ENCODE measurements at places on chromosomes 3 and 15.

DNA sequence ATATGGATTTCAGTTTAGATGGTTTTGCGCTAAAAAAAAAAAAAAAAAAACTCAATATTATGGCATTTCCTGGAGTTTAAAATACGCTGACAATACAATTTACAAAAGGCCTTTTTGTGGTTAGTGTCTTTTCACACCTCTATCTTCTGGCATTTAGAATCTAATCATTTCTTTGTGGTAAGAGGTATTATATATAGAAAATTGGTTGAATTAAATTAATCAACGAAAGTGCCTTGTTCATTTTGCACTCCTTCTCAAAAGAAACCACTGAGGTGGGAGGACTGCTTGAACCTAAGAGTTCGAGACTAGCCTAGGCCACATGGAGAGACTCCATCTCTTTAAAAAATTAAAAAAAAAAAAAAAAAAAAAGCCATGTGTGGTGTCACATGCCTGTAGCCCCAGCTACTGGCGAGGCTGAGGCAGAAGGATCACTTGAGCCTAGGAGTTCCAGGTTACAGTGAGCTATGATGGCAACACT is 90.0 kb upstream of the ICE2 start:
- DNase-seq = no peak

- DNase-seq = no peak
These were observed 16.4 kb upstream of the ALDH1A3 start for GRCh38 chr15:100863075-100863795.

- no peak for DNase-seq
These were observed 272.1 kb downstream of the SI start for GRCh38 chr3:164806188-164806587.

GRCh38 chr15:101182215-101182614 is 69.6 kb downstream of the CHSY1 start:
- DNase-seq = no peak

- no peak for DNase-seq
These were observed 7.9 kb upstream of the LINGO1 start for GRCh38 chr15:77640615-77641014.

GRCh38 chr3:70973558-70973957 is 610.0 kb downstream of the FOXP1 start:
- no peak for DNase-seq

DNA sequence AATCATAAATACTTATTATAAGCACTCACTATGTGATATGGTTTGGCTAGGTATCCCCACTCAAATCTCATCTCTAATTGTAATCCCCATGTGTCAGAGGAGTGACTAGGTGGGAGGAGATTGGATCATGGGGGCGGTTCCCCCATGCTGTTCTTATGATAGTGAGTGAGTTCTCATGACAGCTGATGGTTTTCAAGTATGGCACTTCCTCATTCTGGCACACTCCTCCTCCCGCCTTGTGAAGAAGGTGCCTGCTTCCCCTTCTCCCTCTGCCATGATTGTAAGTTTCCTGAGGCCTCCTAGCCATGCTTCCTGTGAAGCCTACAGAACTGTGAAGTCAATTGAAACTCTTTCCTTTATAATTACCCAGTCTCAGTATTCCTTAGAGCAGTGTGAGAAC is 53.3 kb upstream of the CHMP2B start:
- DNase-seq = no peak

- no peak for DNase-seq
These were observed 83.1 kb downstream of the CACNA1D start for GRCh38 chr3:53577506-53577905.

GRCh38 chr3:194312186-194312742 is 38.9 kb downstream of the CPN2 start:
- no peak for DNase-seq

- DNase-seq = no peak
These were observed 136.1 kb downstream of the ADAMTS17 start for GRCh38 chr15:100205549-100206295.

DNA sequence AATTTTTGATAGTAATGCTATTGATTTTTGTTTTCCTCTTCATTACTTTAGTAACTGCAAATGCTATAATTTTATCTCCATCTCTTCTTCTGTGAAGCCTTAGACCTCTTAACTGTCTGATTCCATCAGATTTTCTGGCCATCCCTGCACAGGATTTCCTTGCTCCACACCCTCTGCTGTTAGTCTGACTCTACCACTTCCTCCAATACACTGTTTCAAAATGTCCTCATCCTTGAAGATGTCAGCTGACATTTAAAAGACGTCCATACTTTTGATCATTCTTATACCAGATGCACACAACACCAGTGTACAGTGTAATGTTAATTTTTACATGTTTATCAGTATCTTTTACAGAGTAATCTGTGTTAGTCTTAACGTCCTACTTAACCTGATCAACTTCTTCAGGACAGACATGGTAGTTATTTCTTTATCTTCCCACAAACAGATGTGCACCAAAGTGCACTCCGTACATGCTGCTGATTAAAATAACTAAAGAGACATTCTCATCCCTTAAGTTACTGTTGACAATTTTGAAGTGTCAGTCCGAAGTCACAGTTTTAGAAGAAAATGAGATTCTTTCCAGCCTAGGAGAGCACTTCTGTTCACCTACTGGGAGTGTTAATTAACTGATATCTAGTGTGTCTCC is 102.4 kb upstream of the RASGRP1 start:
- DNase-seq = no peak

DNA sequence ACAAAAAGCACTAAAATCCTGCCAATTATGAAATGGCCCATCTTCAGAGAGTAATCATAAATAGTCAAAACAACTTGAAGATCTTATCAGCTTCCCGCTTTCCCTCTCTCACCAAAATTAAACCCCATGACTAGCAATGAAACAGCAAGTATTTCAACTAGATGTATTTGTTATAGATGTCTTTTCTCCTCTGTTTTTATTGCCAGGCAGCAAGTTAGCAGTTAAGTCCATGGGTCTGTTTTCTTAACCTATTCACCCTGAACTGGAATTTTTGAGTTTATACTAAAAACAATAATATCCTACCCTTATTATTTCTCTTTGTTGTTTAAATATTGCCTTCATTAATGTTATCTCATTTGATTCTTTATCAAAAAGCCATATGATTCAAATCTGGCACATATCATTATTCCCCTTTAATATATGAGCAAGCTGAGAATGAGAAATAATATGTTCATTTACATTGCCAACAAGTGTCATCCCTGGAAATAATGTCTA is 23.3 kb downstream of the AQP9 start:
- no peak for DNase-seq

- no peak for DNase-seq
These were observed 98.4 kb downstream of the GABRB3 start for GRCh38 chr15:26674467-26674866.

DNA sequence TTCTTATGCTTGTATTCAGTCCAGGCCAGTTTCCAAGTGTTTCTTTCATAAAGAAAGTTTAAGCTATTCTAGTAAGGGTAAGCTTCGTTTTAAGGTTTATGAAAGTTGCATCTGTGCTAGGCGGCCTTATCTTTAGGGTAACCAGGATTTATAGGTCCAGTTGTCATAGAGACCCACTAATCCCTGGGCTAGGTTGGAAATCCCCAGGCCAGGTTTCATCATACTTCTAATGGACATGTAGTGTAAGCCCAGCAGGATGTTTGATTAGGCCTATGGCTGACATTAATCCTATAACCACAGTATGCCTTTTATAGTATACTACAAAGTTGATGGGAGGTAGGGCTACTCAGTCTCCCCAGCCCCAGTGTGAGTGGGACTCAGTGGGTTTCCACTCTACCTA is 312.4 kb downstream of the CACNA2D3 start:
- no peak for DNase-seq

- no peak for DNase-seq
These were observed 30.7 kb downstream of the TRPM1 start for GRCh38 chr15:31070867-31071266.

- no peak for DNase-seq
These were observed 206.5 kb downstream of the LPP start for GRCh38 chr3:188360364-188360881.

DNA sequence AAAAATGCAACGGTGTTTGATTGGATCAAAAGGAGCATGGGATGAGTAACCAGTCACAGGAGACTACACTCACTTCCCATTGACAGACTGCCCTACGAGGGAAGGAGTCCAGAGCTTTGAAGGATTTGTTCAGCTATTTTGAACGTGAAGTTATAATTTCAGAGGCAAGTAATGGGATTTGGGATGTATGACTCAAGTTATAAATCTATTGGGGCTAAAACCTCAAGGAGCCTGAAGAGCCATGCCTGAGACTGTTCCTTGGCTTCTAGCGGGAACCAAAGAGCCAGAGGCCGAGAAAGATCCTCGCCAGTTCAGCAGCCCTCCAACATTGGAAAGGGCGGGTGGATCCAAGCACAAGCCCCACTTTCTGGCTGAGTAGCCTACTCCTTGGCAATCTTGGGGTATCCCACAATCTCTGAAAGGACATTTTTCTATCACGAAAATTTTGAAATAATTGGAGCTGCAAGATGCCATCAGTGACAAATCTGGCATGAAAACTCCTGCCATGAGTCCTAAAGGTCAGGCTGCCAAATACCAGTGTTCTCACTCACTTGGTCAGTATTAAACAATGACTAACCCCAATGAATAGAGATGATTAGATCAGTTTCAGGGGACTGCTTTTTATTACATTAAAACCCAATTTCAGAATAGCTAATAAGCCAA is 48.6 kb upstream of the SLCO2A1 start:
- DNase-seq = no peak

DNA sequence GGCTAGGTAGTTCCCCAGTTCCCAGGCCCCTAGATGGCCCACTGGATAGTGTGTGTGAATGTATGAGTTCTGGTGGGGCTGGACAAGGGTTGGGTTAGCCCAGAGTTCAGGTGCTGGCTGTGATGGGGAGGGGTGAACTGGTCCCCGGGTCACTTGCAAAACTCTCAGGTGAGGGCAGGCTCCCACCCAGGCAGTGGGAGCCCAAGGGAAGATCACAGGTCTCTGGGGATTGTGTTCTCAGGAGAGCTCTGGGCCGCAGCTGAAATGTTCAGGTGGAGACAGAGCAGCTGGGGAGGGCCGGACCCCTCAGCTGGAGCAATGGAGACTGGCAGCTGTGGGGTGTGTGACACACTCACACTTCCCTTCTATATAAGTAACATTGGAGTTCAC is 12.8 kb upstream of the FAM98B start:
- no peak for DNase-seq

GRCh38 chr3:108608750-108609149 is 19.2 kb downstream of the DZIP3 start:
- no peak for DNase-seq

GRCh38 chr3:177744873-177745606 is 547.8 kb upstream of the TBL1XR1 start:
- no peak for DNase-seq

GRCh38 chr3:146432066-146432465 is 37.3 kb downstream of the PLSCR2 start:
- no peak for DNase-seq

- no peak for DNase-seq
These were observed 84.4 kb downstream of the SEMA5B start for GRCh38 chr3:122942937-122943827.

DNA sequence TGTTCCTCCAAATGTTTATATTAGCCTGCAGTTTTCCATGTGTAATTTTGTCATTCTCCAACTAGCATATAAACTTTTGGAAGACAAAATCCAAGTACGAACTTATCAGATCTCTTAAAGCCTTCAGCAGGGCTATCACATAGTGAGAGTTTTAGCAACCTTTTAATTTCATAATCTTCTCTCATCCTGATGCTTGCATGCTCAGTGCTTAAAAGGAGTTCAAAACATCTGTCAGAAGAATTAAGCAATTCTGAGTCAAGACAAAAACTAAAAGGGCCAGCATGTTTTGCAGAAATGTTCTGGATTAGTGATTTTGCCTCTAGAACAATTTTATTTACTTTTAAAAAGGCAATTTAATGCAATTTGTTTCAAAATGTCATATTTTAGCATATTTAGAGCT is 73.4 kb upstream of the SLC2A2 start:
- no peak for DNase-seq

DNA sequence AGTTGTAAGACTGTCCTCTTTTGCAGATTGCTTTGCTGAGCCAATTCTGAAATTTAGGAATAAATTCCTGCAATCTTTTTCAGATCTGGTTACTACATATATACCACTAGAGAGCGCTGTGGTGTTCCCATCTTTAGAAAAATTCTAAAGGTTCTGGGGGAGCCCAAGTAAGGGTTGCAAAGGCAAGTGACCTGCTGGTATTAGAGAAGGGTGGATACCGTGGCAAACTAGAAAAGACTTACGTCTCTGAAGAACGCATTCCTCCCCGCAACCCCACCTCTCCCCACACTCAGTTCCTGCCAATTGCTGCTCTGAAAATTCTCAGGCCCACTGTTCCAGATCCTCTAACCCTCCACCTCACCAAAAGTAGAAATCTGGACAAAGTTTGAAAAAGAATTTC is 48.5 kb downstream of the EFHB start:
- no peak for DNase-seq

DNA sequence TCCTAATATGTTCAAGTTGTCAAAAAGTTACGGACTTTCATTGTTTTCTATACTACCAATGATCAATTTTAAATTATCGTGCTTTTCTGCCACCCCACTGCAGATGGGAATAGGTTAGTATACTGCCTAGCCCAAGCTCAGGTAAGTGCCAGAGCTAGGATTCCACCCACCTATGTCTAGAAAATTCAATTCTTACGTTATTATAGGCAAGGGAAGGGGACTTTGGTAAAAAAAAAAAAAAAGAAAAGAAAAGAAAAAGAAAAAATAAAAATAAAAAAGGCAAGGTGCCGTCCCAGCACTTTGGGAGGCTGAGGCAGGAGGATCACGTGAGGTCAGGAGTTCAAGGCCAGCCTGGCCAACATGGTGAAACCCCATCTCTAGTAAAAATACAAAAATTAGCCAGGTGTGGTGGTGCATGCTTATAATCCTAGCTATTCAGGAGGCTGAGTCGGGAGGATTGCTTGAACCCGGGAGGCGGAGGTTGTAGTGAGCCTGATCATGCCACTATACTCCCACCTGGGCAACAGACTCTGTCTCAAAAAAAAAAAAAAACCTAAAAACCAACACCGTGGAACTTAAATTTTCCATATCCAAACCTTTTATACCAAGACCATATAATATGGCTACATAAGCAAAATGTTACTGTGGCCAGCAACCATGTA is 1.3 kb downstream of the RPL22L1 start:
- no peak for DNase-seq

- DNase-seq = no peak
These were observed 231.1 kb upstream of the DPH6 start for GRCh38 chr15:35777061-35777460.

DNA sequence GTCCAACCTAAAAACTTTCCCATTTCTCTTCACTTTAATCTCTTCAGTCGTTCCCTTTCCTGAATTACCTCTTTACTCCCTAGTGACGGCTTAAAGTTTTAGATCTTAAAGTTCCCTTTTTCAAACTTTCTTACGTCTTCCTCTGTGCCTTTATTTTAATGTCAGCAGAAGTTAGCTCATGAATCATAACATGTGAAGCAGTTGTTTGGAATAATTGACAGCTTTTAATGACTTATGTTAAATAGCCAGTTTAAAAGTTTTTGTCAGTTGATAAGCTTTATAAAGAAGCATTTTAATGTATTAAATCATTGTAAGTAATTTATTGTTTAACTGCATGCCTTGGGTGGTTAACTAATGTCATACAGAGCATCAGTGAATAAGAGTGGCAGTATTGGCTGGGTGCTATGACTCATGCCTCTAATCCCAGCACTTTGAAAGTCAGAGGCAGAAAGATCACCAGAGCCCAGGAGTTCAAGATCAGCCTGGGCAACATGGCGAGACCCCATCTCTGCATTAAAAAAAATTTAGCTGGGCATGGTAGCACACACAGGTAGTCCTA is 33.9 kb downstream of the PIK3CA start:
- no peak for DNase-seq

- no peak for DNase-seq
These were observed 37.6 kb downstream of the SCN5A start for GRCh38 chr3:38611866-38612265.

GRCh38 chr3:105722943-105723556 is 145.8 kb downstream of the CBLB start:
- DNase-seq = no peak

Measured in activated CD4-positive, CD25-positive, alpha-beta regulatory T cell (primary cell).